AML-193 (cell line): ENCODE measurements at places on chromosomes 3 and 15.
A peak's percentile ranks its signal among the peaks of the same experiment; 100 is the strongest.

- DNase-seq = no peak
Observed at GRCh38 chr3:128496602-128497304, 3.8 kb upstream of the GATA2 start.

DNA sequence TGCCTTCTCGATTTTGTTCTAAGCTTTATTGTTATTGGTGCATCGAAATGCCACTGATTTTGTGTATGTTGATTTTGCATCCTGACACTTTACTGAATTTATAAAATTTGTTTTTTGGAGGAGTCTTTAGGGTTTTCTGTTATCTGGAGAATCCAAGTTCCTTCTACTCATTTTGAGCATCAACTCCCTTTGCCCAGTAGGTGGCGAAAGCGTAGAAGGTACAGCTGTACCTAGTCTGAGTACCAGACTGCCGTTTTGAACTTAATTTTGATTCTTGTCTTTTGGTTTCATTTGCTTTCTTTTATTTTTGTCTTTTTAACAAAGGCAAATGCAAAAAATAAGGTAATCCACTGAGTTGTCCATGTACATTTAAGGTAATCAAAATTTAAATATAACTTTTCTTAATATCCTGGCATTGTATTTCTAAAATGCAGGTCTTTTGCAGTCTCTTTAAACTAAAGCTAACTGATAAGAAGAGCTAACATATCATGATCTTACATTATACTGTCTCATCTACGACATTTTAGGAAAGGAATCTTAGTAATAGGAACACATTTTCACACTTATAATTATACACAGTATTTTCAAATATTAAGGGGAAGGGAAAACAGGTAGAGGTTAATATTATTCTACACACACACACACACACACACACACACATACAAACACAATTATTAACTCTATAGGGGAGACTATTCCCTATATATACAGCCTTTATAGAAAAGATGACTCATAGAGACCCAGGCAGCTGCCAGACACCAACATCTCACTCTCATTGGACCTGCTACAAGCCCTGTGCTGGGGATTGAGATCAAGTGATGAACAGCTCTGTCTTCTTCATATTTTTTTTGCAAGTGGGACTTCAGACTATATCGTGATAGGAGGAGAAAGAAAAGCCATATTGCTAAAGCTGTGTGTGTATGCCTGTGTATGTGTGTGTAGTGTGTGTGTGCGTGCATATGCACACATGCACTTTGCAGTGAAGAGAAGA is 71.8 kb downstream of the SYNPR start:
- DNase-seq = peak; percentile 61

GRCh38 chr3:16330351-16330750 is 65.3 kb downstream of the OXNAD1 start:
- no peak for DNase-seq

- DNase-seq = no peak
Observed at GRCh38 chr15:61906961-61907752, 153.1 kb downstream of the VPS13C start.

GRCh38 chr3:15755181-15755580 is 42.6 kb downstream of the ANKRD28 start:
- DNase-seq = no peak

DNA sequence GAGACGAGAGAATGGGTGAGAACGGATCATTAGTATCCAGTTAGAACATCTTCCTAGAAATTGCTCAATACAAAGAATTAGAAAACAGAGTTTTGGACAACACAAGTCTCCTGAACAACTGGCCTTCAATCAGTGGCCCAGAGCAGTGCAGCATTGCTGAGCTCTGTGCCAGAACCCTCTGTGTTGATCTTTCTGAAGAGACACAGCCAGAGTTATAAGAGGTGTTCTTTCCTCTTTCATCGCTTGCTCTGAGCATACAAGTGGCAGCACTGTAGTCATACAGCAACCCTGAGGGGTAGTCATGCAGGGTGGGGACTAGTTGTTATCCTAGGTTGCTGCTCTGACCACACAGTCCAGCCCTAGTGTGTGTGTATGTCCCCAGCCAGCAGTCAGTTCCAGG is 4.0 kb downstream of the KNSTRN start:
- no peak for DNase-seq

GRCh38 chr15:70494852-70495571 is 268.3 kb downstream of the UACA start:
- DNase-seq = no peak

- no peak for DNase-seq
Observed at GRCh38 chr3:126503701-126504100, 13.9 kb downstream of the UROC1 start.

DNA sequence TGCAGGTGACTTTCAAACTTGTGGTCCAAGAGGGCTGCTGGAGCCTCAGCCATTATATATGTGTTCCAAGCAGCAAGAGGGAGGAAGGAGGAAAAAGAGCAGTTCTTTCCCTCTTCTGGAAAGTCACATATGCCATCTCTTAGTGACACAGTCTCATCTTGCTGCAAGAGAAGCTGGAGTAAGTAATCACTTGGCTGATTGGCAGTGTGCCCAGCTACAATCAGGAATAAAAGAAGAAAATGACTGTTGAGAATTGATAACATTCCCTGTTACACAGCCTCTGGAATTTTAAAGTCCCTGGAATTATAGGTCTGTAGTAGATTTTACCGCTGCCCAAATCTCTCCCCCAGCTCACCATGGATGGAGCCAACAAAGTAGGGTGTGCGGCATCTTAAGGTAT is 31.4 kb upstream of the LYZL4 start:
- DNase-seq = no peak

DNA sequence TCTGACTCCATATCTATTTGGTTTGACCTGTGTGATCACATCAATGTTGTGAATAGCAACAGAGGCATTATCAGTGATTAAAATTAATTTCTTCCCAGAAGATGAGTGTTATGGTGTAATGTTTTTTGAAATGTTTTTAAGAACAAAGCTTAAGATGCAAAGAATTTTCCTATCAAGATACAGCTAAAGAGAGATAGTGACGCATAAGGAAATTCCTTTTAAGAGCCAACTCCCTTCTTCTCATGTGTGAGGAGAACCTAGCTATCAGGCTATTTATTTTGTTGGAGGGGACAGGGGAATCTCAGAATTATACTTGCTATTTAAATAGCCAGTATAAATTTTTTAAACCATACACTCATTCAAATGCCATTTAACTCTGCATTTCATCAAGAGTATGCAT is 71.3 kb downstream of the COL8A1 start:
- no peak for DNase-seq

- peak; percentile 39 for DNase-seq
Observed at GRCh38 chr3:86969500-86970189, 21.3 kb downstream of the VGLL3 start.

- DNase-seq = no peak
Observed at GRCh38 chr3:197953881-197954280, 3.9 kb downstream of the RPL35A start.

DNA sequence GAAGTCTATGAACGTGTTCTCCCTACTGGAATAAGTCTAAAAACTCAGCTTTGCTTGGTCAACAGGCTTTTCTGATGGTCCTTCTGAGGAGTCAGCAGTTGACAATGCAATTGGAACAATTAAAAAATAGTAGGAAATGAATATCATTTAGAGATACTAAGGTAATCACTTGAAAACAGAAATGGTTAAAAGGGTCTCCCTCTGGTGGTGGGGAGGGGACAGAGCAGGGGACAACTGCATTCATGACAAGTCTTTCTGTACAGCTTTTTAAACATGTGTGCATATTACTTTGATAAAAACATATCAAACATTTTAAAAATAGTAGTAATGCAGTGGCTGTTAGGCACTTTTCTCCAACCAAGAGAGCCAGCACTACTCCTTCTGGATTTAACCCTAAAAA is 119.9 kb upstream of the FHIT start:
- peak; percentile 28 for DNase-seq

DNA sequence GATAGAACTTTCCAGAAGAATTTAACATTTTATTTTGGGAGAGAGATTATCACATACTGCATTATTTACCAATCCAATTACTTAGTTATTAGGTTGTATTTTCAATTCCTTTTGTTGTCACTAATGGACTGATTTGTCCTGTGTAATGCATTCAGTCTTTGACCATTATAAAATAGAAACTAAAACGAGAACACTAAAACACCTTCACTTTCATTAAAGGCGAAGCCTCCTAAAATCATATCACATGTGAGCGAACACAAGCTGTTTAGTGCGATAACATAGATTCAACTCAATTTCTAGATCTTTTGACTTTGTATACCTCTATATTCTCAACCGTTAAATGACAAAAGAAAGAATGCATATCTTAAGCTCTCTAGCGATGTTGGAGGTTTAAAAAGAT is 253.4 kb downstream of the VGLL3 start:
- no peak for DNase-seq
